Activated CD4-positive, alpha-beta memory T cell treated with anti-CD3 and anti-CD28 coated beads, Interleukin-2, amount 10 ng/mL, durations not matched to agents 7 days and 5 days (primary cell): ENCODE measurements at places on chromosomes 12 and 14.

DNA sequence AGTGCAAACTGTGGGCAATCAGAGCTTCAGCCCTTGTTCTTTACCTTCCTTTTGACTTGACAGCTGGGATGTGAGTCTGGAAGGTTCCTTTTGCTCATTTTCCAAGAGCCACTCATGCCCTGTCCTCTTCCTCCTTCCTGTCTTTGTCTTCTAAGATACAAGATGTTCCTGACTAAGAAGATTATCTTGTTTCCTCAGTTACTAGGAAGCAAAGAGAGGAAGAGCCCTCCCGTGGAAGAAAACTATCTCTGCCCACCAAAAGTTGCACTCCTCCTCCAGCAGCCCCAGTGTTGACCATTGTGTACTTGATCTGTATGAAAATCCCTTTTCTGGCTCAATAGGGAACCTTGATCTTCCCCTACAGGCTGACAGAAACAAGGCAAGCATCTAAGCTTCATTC lies 138.0 kb downstream of the C12orf75 start:
- DNase-seq = no peak

- no peak for DNase-seq
These were observed 41.8 kb downstream of the ATP6V1D start for GRCh38 chr14:67317822-67318221.

- no peak for DNase-seq
These were observed 44.6 kb downstream of the A2ML1 start for GRCh38 chr12:8867009-8867408.

DNA sequence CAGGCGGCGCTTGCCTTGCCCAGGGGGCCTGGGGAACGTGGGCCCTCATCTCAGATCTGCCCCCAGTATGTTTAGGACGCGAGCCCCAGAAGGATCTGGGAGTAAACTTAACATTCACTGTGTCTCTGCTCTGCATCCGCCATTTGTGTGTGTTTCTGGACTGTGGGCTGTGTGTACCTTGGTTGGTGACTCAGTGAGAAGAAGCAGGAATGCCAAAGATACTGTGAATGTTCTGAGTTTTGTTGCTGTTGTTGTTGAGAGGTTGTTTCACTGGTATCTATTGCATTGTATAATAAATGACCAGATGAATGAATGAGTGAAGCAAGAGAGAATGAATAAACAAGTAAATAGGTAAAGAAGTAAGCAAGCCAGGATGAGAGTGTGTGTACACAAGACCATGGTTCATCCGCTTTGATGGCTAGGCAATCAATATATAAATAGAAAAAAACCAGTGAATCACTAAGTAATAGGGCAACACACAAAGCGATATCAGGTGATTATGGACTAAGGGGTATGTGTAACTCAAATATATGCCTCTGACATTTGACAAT lies 20.5 kb downstream of the MEG3 start:
- DNase-seq = no peak

- DNase-seq = no peak
These were observed 6.5 kb downstream of the WNT5B start for GRCh38 chr12:1635301-1636095.

- DNase-seq = peak; percentile 48
These were observed 28.2 kb upstream of the LRP1-AS start for GRCh38 chr12:57175428-57176138.
